Fibroblast of villous mesenchyme (primary cell): ENCODE measurements at places on chromosomes 16 and 17. TPM values are rescaled to one million over a fixed set of nuclear protein-coding genes. Genes with fewer than 3 reads are reported as not detected.

DNA sequence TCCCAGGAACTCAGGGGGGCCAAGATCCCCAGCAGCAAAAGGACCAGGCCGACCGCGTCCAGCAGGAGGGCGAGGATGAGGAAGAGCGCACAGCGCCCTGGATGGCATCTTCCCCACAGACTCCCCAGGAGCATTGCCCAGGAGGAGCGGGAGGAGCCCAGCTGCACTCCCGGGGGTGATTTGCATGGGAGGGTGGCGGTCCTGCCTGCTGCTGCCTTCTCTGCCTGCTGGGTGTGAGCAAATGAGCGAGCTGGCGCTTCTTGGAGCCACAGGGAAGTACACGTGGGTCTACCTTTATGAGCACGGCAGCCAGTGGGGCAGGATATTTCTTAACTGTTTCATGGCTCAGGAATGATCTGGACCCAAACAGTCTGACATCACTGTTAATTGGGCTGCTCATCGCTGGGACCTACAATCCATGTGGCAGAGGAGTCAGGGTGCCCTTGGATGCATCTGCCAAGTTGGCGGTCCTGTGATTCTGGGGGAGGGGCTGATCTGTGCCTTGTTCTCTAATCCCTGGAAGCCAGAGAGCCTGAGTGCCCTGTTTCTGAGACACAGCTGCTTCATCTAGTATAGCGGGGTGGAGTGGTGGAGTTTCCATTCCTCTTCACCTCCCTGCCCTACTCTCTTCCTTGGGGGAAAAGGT lies at the start of gene TMEM238L:
TSS of gene TMEM238L (minus strand) at position 270 of the 646 bp plus-strand sequence. CDS start at position 134, 136 bp downstream.
- DNase-seq: no peak

DNA sequence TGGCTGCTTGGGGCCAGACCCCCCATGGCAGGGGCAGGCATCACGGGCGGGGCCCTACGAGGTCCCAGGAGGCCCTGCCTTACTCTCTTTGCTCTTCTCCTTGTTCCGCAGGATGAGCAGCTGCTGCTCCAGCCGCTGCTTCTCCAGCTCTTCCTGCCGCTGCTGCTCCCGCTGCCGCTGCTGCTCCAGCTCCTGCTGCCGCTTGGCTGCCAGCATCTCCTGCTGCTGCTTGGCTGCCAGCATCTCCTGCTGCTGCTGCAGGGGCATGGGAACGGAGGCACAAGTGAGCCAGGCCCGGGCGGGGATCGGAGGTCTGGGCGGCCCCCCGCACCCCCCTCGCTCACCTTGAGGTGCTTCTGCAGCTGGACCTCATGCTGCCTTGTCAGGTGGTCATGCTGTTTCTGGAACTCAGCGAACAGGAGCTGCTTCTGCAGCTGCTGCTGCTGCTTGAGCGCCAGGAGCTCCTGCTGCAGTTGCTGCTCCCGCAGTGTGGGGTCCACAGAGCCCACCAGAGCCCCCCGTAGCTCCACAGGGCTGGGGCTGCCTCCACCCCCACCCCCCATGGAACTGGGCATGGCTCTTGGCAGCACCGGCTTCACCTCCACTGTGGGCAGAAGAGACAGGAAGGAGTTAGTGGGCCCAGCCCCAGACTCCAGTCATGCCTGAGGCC lies 22.8 kb downstream of the G6PC3 start:
- no peak for DNase-seq

GRCh38 chr17:48322060-48322459 lies 108.0 kb downstream of the SKAP1 start:
- DNase-seq: peak; percentile 10

DNA sequence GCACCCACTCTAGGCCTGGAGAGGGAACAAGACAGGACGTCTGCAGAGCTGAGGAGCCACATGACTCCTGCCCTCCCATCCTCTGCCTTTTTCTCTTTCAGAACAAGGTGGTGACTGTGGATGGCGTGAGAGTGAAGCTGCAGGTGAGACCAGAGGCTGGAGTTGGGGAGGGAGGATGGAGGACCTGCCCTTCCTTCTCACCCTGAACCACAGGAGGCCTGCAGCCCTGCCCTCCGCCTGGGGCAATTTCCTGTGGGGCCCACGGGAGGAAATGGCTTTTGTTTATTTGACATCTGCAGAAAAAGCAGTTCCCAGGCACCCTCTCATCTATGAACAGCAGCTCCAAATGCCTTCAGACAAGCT lies 5.1 kb downstream of the RAB37 start:
- DNase-seq: no peak

DNA sequence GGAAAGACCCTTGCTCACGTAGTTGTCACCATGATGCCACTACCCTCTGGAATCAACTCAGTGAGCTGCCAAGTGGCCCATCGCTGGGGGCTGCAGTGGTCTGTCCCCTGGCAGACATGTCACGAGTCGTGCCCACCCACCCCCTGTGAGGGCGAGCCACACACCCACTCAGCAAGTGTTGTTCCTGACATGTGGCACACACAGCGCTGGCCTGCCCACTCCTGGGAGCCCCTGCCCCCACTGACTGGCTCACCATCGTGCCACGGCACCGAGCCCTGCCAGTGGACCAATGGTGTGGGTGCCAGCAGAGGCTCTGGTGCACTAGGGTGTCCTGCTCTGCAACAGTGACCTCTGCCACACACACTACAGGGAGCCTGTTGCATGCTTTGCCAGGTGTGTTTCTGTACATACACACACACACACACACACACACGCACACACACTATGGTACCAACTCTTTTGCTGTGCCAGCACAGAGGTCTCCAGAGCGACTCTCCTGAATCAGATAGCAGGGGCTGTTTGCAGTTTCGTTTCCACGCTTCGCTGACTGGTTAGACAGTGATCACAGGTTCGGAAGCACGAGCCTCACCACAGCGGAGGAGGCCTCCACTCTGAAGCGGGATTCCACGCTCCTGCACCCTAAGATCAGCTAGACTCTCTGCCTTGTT lies 7.7 kb downstream of the RTN4RL1 start:
- DNase-seq: no peak

DNA sequence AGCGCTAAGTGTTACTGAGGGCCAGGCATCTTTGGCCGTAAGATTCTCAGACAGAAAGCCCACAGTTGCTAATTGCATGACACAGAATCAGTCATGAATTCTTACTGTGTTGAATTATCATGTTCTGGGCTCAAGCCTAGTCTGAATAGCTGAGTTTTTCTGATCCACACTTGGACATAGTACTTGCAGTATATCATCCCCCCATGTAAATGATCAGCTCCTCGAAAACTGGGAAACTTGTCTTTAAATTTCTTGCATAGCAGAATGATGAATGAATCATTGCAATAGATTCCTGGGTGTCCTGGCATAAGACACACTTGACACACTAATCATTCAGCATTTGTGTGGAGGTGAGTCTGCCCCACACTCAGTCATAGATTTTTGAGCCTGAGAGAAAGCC lies 2.2 kb downstream of the MLYCD start:
- no peak for DNase-seq

CASKIN2 gene
- total RNA-seq: 7.4 and 9.5 TPM in 2 replicates

DNA sequence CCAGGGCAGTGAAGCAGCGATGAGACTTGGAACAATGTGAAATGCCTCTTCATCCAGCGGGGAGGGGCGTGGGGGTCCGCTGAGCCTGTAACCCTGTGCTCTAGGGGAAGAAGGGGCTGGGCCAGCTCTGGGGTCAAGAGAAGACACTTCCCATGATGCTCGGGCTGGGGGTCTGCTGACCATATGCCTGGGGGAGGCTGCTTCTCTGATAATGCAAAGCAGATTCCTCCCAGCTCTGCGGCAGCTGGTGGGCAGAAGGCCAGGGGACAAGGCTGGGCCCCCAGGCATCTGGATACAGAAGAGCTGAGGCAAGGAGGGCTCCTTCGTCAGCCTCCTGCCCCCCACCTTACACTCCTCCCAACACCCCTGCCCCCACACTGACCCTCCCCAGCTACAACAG lies 24.7 kb downstream of the NGFR start:
- DNase-seq: no peak

P2RX1 gene
- 1.3 and 2.3 TPM in 2 replicates for total RNA-seq

DNA sequence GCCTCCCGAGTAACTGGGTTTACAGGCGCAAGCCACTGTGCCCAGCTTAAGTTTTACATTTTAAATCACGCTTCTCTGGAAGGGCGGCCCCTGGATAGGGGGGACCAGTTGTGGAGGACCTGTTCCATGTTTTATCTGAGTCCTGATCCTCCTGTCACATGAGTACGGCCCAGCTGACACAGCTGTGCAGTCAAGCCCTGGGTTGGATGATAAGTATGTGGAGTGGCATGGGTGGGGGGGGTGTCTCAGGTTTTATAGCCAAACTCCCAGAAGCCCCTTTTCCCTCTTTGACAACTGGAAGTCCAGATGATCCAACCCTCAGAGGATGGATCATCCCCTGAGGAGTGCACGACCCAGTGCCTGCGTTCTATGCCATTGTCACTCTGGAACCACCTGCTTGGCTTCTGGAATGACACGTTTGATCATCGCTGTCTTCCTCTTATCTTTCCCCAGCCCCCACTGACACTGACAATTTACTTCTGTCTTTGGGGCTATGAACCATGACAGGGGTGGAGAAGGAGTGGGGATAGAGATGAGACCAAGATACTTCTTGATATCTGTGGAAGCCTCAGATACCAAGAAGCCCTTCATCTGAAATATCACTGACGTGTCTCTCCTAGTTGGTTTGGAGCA lies 191.2 kb downstream of the MSI2 start:
- no peak for DNase-seq

DNA sequence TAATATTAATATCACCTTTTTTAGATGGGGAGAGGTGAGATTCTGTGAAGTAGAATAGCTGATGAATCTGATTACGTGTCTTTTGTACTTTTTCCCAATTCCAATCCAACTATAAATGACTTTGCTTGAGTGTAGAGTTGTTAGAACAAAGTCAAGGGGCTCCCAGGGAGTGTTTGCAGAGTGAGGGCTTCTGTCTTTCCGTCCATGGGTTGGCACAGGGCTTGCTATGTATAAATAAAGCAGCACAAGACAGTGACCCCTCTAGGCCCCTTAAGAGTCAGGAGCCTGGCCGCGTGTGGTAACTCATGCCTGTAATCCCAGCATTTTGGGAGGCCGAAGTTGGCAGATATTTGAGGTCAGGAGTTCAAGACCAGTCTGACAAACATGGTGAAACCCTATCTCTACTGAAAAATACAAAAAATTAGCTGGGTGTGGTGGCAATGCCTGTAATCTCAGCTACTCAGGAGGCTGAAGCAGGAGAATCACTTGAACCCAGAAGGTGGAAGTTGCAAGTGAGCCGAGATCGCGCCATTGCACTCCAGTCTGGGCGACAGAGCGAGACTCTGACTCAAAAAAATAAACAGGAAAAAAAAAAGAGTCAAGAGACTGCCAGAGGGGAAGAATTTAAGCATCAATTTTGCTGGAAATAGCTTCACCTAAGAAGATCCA lies 127.9 kb upstream of the HS3ST3A1 start:
- no peak for DNase-seq

DNA sequence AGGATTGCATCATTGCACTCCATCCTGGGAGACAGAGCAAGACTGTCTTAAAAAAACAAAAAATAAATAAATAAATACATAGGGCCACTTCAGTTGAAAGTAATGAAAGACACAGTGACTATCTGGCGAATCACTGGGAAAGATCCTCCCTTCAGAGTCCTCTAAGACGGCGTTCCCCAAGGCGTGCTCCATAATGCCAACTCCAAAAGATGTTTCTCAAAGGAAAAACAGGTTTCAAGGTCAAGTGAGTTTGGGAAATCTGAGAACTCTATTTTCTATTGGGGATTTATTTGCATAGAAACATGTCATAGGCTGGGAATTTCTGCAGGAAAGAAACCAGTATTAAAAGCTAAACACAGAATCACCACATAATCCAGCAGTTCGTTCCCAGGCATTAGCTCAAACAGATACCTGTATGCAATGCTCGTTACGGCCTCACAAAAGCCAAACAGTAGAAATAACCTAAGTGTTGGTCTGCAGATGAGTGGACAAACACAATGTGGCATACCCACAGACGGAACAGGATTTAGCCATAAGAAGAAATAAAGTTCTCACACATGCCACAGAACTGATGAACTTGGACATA lies 7.9 kb downstream of the KLHDC4 start:
- DNase-seq: peak; percentile 36

DNA sequence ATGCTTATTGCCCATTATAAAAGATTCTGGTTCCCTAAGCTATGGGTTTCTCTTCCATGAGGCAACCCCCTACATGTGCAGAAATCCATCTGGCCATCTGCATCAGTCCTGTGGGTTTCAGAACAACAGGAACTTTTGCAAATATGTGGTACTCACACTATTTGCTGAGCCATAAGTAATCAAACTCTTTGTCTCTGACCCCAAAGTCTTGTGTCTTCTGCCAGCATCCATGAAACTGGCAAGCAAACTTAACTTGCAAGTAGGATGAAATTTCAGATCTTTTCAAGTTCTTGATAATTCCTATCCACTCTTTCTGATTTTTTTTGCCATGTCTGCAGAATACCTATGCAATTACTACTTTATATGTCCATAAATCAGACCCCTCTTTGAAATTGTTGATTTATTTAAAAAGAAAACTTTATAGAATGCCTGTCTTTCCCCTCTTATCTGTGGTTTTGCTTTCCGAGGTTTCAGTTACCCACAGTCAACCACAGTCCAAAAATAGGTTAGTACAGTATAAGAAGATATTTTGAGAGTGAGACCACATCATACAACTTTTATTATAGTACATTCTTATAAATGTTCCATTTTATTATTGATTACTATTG lies 158.4 kb upstream of the IRX3 start:
- no peak for DNase-seq

- no peak for DNase-seq
Measured at GRCh38 chr16:20952139-20952920, 51.8 kb downstream of the LYRM1 start.

GRCh38 chr17:49915670-49916069 lies 53.3 kb upstream of the DLX4 start:
- no peak for DNase-seq

CMTM2 gene
- not detected in 2 replicates for total RNA-seq

DNA sequence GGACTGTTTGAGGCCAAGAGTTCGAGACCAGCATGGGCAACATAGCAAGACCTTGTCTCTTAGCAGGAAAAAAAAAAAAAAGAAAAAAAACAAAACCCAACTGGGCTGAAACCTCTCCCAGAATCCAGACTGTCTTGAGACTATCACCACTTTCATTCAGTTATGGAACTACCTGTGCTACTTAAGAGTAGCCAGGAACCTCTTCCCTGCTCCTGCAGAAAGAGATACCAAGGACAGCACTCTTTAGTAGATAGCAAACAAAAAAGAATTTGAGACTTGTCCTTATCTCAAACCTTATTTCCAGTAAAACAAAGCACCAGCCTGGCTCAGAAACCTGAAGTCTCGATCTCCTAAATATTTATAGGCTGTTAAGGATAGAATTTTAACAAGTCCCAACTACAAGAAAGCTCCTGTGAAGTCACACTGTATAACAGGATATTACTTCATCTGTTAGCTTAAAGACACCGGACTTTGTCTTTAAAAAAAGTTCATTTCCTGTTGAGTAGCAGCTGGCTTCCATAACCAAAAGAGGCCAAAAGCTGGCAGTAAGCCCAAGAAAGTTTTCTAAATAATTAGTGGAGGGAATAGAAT lies 5.1 kb downstream of the CDR2 start:
- DNase-seq: peak; percentile 71

KRT33B gene
- under 0.01 and 0.32 TPM in 2 replicates for total RNA-seq

C16orf92 gene
- total RNA-seq: not detected in 2 replicates
